ENCODE measurements at places on chromosomes 6 and 20.

- no peak for DNase-seq
- no peaks in the 10 kb centered on the region for H3K36me3 ChIP-seq
- H3K27me3 ChIP-seq = no peaks in the 10 kb centered on the region
- H3K27ac ChIP-seq = no peak overlapping the region
- peaks cover 13% of the 10 kb centered on the region for H3K4me1 ChIP-seq
Observed at GRCh38 chr6:125188037-125188436, 34.5 kb downstream of the TPD52L1 start.

DNA sequence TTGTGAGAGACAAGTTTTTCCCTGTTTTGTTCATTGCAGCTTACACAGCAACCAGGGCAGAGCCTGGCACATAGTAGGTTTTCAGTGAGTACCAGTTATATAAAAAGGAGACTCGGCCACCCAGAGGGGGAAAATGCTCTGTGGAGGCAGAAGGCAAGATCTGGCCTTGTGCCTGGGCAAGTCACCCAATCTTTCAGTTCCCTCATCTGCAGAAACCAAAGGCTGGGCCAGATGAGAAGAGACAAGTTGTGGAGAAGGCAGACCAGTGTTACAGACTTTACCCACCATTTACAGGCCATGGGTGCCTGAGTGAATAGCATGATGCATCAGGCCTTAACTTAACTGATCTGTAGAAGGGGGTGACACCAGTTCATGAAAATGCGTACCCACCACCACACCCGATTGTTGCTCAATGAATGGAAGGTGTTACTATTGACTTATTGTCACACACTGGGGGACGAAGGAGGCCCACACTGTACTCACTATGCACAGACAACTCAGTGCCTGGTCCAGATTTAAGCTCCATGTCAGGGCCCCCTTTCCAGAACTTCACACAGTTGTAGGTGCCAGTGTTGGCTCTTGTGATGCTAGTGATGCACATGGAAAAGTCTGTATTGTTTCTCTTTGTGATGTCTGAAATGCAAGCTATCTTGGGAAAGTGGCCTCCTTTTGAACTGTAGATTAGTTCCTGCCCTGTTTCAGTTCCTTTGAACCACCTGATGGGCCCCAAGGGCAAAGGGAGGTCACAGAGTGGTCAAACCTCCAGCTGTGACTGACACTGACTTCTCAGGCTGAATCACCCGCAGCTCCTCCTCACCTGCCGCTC, 64.3 kb upstream of the SIRPG start:
- no peak overlapping the region for H3K27ac ChIP-seq
- no peaks in the 10 kb centered on the region for H3K4me1 ChIP-seq
- no peaks in the 10 kb centered on the region for H3K27me3 ChIP-seq
- no peak overlapping the region for H3K4me3 ChIP-seq
- no peaks in the 10 kb centered on the region for H3K36me3 ChIP-seq
- no peak for DNase-seq

- H3K4me1 ChIP-seq = no peaks in the 10 kb centered on the region
- H3K27me3 ChIP-seq = no peaks in the 10 kb centered on the region
- no peaks in the 10 kb centered on the region for H3K36me3 ChIP-seq
Observed at GRCh38 chr6:53735896-53736295, 58.9 kb upstream of the LRRC1 start.

GRCh38 chr6:112178846-112179245, 75.5 kb downstream of the LAMA4 start:
- no peak for DNase-seq
- peaks cover 66% of the 10 kb centered on the region for H3K36me3 ChIP-seq
- H3K4me1 ChIP-seq = no peaks in the 10 kb centered on the region
- H3K4me3 ChIP-seq = no peak overlapping the region
- no peak overlapping the region for H3K27ac ChIP-seq

DNA sequence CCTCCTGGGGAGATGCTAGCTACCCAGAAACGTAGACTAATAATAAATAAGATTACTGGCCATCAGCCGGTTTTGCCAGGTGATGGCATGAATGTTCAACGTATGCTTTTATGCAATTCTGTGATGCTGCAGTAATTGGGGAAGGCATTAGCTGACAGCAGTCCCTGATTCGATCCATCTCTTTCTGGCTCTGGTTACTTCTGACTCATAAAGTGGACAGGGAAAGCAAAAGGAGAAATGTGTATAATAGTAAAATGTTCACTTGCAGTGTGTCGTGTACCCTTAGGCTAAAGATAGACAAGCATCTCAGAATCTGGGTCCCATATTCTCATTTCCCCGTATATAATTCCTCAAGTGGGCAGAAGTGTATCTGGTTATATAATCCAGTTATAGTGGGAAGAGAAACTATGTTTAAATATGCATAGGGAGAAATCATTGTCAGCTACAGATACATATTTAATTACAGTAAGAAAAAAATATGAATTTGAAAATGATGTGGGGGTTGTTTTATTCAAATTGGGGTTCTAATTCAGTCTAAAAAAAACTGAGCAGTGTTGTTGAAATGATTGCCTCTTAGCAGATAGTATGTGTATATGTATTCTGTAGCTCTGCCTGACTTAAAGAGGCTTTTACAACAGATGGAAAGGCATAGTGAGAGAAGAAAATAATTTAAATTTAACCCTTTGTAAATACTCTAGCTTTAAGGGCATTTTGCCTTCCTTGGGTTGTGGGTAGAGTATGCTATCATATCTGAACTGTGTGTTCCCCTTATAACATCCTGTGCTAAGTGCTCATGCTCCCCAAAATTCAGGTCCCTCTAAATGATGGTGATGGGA, 40.6 kb downstream of the DOK5 start:
- no peak overlapping the region for H3K27ac ChIP-seq
- H3K27me3 ChIP-seq = no peaks in the 10 kb centered on the region
- H3K36me3 ChIP-seq = no peaks in the 10 kb centered on the region
- H3K4me3 ChIP-seq = no peak overlapping the region
- H3K4me1 ChIP-seq = no peaks in the 10 kb centered on the region

DNA sequence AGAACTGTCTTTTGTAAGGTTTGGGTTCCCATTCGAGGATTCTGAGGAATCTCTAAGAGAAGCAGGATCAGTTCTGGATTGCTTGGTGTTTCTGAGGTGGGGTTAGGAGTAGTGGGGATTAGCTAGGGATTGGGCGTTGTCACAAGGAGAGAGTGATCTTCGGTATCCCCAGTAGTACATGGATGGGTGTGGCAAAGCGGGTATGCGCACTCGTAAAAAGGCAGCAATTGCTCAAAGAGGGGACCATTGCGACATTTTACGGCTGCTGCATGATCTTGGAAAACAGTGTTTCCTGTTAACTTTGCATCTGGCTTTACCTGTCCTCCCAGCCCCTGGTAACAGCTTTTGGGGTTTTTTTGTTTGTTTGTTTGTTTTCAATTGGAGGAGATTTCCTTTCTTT, 9.7 kb upstream of the ZSCAN9 start:
- no peak overlapping the region for H3K4me3 ChIP-seq
- peaks cover 65% of the 10 kb centered on the region for H3K27me3 ChIP-seq
- DNase-seq = no peak
- H3K4me1 ChIP-seq = peaks cover 26% of the 10 kb centered on the region

DNA sequence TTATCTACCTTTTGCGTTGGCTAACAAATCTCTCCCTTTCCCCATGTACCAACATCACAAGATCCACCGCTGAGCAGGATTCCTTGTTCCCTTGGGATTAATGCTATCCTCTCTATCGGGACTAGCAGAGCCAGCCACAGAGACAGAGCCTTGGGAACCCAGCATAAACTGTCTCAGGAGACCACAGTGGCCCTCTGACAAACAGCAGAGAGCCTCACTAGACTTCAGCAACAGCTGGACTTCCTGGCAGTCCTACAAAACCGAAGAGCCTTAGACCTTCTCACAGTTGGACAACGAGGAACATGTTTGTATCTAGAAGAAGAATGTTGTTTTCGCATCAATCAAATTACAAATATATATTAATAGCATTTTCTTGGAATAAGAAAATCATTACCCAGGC, 39.6 kb upstream of the POU5F1 start:
- no peaks in the 10 kb centered on the region for H3K27me3 ChIP-seq
- no peak overlapping the region for H3K4me3 ChIP-seq
- no peak overlapping the region for H3K27ac ChIP-seq

DNA sequence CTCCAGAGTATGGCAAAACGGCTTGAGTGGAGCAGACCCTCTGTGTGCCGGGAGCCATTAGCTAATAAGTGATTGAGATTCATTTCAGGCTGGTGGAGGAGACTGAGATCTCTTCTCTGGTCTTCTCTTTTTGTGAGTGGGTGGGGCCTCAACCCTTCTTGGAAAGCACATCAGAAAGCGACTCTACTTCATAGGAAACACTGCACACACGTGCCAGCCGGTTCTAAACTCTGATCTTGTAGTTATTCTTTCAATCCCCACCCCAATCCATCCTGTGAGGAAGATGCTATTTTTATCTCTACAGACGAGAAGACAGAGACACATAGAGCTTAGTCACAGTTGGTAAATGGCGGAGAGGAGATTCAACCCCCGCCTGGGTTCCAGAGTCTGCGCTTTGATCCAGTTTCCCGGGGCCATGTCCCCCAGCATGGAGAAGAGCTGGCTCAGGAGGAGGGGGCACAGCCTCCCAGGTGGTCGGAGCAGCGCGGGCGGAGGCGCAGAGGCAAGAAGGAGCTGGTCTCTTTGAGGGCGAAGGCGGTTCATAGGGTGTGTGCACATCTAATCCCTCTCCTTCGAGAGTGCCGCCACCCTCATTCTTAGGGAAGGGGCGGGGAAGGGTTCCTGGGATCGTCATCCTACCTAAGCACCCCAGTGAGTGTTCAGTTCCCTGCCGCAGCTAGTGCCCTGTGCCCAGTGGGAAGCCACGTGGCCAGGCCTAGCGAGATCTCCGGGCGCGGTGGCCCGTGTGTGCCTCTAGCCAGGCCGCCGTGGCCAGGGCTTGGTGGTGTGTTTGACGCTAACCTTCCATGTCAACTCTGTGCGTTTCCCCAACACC, 49.0 kb upstream of the TAGAP start:
- H3K27me3 ChIP-seq = no peaks in the 10 kb centered on the region
- H3K36me3 ChIP-seq = no peaks in the 10 kb centered on the region
- no peak overlapping the region for H3K4me3 ChIP-seq
- no peaks in the 10 kb centered on the region for H3K4me1 ChIP-seq

- H3K27ac ChIP-seq = no peak overlapping the region
- no peak for DNase-seq
- H3K4me3 ChIP-seq = no peak overlapping the region
- no peaks in the 10 kb centered on the region for H3K27me3 ChIP-seq
- H3K36me3 ChIP-seq = no peaks in the 10 kb centered on the region
Observed at GRCh38 chr6:6635869-6636268, 47.3 kb downstream of the LY86 start.
